ENCODE measurements at places on chromosomes 16 and 17.

DNA sequence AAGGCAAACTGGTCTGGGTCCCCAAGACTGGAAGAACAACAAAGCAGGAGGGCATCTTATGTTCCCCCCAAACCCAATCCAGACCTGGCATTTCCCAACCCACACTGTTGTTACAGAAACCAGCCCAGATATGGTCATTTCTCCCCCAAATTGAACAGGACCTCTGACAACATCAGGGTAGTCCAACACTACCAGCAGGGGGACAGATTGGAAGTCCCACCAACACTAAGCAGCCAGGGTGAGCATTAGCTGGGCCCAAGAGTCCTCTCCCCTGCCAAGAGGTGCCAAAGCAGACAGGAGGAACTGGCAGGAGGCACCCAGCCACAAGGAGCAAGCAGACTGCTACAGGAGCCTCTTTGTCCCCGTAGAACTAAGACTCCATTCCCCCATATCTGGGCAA is 29.3 kb upstream of the CNEP1R1 start:
- no peak for DNase-seq

GRCh38 chr17:880443-881269 is 98.5 kb downstream of the MRM3 start:
- DNase-seq, result no peak

- no peak for DNase-seq
Observed at GRCh38 chr17:2564877-2565276, 28.6 kb upstream of the PAFAH1B1 start.

- no peak for DNase-seq
Observed at GRCh38 chr17:66938656-66939055, 25.9 kb upstream of the CACNG4 start.

DNA sequence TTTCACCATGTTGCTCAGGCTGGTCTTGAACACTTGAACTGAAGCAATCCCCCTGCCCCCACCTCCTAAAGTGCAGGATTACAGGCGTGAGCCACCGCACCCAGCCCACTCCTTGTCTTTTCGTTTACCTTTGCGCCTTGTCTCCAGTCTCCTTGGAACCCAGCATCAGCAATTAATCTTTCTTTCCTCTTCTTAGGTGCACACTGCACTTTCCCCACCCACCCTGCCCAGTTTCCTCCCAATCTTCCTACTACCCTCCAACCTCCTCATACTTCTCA is 1.5 kb upstream of the CLDN7 start:
- DNase-seq, result no peak

DNA sequence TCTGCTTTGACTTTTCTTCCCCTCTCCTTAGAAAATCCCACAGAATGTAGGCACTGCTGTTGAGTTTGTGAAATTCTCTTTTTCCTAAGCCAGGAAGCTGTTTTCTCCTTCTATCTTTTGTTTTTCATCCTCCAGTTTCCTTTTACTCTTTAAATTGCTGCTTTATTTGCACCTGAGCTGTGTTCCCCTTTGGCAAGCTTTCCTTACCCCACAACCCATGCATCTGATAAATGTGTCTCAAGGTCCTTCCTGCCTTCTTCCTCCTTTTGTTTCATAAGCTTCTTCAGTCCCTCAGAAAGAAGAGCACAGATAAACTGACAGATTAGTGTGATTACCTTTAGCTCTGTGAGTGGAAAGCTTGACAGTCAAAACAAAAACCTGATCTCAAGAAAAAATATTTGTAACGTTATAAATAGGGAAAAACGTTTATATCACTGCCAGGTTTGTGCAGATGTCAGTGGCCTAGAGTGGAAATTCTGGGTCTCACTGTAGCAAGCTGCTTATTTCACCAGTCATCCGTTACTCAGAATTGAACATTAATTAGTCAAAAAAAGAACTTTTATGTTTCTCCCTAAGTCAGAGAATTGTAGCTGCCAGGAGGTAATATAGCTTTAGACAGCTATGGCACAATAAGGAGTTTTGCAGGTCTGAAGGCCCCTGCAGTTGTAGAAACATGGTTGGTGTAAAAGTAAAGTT is 23.6 kb downstream of the GSDMB start:
- DNase-seq, result no peak

DNA sequence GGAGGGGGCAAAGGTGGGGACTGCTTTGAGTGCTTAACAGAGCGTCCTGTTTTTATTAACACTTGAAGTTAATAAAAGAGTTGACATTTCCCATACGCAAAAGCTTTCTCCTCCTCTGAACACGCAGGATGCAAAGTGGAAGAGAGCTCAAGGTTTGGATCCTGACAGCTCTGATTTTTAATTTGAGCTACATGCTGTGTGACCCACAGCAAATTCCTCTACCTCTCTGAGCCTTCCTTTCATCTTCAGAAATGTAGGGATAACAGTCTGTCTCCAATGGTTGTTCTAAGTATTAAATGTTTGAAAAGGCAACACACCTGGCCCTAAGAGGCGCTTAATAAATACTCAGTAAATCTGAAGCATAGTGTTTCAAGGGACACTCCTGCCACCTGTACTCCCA is 93.0 kb downstream of the CDYL2 start:
- DNase-seq, result no peak

DNA sequence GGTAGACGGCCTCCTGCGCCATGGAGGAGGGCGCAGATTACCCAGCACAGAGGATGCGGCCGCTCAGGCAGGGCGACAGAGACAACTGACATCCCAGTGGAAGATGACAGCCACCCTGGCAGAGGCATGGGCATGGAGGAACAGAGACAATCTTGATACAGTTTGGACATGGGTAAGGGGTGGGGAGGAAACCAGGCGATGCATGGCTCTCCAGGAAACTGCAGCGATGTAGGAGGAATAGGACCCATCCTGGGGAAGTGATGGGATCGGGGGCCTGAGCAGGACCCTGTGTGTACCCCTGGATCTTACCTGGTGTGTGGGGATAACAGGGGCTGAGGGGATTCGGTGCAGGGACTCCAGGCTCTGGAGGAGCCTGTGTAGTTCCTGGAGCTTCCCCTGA is 4.6 kb downstream of the OSBPL7 start:
- no peak for DNase-seq

DNA sequence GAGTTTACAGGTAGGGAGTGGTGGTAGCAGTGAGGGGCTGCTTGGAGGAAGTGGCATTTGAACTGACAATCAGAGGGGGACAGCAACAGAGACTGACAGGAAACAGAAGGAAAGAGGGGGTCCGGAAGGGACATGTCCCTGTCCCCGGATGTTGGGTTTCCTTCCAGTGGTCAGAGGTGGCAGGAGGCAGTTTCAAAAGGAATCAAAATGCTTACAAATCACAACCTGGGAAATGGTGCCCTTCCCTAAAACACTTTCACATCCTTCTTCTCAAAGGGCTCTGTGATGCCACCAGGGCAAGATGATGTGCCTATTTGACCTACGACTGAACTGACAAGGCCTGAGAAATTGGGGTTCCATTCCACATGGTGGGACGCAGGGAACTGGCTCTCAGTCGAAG is 19.7 kb downstream of the ADGRG1 start:
- DNase-seq, result no peak

GRCh38 chr17:78255953-78256706 is 24.7 kb downstream of the TMEM235 start:
- DNase-seq, result no peak

DNA sequence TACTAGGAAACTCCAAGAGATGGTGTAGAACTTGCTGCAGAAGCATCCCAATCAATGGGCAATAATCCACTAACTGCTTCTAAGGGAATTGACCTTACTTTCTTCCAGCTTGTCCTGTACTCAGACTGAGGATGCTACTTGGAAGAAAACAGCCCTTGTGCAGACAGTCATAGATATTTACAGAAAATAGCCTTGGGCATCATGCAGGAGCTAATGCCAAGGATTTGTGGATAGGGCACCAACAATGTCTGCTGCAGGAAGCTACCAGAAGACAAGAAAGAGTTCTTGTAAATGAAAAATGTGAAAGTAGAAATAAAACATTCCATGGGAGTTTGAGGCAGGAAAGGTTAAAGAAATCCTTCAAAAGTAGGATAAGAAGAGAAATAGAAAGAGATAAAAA is 21.5 kb upstream of the CSNK2A2 start:
- DNase-seq, result no peak

DNA sequence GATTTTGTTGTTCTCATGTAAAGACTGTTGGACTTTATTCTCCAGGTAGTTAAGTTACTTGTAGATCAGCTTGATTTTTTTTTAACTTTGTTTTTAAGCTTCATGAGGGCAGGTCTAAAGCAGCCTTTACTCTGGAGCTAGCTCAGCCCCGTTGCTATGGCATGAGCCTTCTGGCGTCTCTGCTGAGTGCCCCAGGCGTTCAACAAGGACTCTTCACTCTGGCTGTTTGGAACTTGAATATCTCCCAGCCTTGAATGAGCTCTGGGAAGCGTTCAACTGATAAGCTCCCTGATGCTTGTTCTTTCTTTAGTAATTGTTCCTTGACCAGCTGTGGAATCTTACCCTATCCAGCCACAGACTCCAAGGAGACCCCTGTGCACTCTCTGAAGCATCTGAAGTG is 82.3 kb downstream of the GNAO1 start:
- no peak for DNase-seq

- no peak for DNase-seq
Observed at GRCh38 chr16:76899767-76900166, 291.2 kb upstream of the MON1B start.

DNA sequence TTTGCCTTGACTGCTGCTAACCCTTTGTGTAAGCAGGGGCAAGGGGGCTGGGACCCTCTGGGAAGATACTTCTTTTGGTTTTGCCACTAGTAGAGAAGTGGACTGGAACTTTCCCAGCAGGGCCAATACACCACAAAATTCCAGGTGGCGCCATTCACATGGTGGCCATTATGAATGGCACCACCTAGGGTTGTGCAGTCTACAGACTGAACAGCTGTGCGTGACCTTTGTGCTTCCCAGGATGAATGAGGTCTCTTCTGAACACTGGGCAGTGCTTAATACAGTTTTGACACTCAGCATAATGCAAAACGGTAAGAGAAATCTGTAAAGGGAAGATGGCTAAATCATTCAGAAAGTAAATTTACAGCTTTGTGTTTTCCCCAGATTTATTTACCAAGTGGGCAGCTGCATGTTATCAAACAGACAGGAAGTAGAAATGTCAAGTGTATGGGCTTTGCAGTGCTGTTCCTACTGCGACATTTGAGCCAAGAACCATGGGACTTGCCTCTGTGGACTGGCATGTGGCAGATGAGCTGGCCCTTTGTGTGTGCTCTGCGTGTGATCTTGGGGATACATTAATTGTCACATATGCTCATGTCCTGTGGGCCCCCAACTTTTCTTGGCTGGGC is 9.2 kb downstream of the SYT17 start:
- DNase-seq, result no peak

DNA sequence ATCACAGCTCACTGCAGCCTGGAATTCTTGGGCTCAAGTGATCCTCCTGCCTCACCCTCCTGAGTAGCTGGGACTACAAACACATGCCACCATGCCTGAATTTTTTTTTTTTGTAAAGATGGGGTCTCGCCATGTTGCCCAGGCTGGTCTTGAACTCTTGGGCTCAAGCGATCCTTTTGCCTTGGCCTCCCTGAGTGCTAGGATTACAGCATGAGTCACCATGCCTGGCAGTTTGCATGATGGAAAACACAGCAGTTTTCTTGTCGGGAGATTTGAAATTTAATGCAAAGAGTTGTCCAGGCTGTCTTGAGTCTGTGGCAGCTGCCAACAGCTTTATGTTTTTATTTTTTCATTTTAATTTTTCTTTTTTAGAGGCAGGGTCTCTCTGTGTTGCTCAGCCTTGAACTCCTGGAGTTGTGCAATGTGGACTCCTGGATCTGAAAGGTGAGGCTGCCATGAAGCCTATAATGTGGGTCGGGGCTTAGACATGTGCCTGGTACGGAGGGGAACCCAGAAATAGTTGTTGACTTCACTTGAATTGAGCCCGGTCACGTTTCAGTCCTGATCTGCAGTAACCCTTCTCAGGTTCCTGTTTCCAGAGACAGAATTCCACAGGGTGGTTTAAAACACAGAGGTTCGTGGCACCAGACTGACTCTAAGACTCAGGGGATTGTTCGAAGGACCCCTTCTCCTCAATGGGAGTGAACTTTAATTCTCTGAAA is 18.7 kb downstream of the CD300A start:
- no peak for DNase-seq

DNA sequence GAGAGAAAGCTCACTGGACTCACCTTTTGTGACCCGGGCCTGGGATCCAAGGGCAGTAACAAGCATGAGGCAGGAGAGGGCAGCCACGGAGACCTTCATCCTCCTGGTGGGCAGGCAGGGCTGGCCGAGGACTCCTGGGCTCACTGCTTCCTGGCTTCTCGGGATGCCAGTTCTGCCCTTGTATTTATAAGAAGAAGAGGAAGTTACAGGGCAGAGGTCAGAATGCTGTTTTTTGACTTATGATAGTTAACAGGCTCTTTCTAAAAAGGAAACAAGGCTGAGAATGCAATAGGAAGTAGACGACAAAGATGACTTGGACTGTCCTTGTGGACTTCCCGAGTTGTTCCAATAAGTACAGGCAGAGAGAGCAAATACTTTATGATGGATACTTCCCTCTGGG is at the start of gene CCL23:
CCL23 (minus strand) TSS at position 174 of the 400 bp plus-strand sequence; CDS start at position 99, 75 bp downstream.
- DNase-seq, result no peak

DNA sequence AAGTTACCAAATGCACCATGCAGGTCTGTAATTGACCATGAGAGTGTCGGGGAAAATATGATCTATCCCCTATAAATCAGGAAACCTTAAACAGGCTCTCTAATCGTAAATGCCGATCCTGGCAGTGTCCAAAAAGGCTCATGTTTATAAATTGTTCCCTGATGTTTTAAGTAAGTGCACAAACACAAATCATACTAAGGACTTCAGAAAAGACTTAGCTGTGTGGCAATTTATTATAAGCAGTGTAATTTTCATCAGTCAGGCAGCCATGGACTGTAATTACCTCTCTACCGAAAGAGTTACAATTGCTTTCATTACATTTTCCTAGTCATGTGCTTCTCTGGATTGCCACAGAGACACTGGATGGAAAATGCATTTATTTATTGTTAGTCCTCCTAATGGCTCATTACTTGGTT is 73.4 kb upstream of the COX10 start:
- peak; percentile 11 for DNase-seq

GRCh38 chr16:9633844-9634243 is 542.4 kb downstream of the HAPSTR1 start:
- no peak for DNase-seq
